ENCODE measurements at places on chromosomes 6 and 20.

DNA sequence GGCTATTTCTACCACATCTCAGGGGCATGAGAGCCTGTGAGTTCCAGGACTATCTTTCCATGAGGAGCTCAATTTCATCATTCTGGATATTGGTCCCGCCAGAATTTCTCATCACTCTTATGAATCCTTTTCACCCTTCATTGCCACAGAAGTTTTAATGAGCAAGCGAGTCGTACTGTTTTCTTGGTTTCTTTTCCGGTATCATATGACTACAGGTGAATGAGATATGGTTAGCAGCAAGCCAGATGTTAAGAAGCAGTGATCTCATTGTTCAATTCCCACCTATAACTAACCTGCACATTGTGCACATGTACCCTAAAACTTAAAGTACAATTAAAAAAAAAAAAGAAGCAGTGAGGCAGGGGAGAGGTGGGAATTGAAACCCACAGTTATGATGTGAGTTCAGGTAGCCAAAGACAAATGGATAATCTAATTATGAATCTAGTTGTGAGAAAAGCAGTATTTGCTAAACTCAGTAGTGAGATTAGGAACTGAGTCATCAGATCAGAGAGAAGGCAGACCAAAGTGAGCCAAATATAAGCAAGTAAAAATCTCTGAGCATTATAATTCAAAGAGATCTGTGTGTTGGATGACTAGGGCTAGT lies 78.0 kb upstream of the ELOVL5 start:
- DNase-seq, result no peak

GRCh38 chr6:81749707-81750106 lies 2.8 kb downstream of the TENT5A start:
- no peak for DNase-seq

DNA sequence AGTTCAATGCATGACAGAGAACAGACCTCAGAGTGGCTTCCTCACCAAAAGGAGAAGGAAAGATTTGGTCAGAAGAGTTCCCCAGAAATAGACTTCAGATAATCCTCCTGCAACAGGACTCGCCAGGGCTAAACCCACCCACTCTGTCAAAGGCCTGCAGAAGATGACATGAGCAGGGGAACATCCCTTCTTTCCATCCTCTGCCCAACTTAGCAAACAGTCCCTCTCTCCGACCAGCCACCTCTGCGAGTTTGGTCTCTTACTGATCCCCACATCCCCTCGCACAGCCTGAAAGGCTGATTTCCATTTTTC lies 7.5 kb downstream of the NFATC2 start:
- DNase-seq, result no peak

GRCh38 chr6:155694419-155694790 lies 238.8 kb upstream of the NOX3 start:
- no peak for DNase-seq

DNA sequence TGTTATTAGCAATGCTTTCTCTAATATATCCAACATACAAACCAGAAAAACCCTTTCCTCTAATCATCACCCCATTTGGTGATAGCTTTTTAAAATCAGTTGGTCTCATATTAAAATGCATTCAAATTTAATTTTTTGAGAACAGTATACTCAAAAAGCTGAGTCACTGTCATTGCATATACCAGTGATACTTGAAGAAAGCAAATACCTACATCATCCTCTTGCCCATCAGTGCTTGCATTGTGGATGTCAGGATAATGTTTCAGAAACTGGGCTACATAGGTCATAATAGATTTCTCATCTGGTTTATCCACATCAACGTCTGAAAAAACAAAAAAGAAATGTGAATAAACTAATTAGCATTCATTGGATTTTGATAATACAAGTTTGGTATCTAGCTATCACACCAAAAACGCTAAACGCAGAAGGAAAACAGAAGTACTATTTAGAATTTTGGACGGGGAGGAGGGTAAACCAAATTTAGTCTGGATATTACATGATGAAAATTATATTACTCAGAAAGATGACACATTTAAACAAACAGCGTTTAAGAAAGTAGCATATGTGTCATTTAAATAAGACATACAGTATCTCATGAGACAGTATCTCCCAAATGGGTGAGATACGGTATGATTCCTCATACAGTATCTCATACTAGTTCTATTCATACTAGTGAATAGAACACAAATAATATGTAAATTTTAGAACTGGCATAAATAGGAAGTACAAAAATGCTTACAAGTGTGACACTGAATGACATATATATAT lies 134.6 kb downstream of the SYNE1 start:
- no peak for DNase-seq

GRCh38 chr6:147749331-147749730 lies 240.8 kb downstream of the SAMD5 start:
- no peak for DNase-seq

DNA sequence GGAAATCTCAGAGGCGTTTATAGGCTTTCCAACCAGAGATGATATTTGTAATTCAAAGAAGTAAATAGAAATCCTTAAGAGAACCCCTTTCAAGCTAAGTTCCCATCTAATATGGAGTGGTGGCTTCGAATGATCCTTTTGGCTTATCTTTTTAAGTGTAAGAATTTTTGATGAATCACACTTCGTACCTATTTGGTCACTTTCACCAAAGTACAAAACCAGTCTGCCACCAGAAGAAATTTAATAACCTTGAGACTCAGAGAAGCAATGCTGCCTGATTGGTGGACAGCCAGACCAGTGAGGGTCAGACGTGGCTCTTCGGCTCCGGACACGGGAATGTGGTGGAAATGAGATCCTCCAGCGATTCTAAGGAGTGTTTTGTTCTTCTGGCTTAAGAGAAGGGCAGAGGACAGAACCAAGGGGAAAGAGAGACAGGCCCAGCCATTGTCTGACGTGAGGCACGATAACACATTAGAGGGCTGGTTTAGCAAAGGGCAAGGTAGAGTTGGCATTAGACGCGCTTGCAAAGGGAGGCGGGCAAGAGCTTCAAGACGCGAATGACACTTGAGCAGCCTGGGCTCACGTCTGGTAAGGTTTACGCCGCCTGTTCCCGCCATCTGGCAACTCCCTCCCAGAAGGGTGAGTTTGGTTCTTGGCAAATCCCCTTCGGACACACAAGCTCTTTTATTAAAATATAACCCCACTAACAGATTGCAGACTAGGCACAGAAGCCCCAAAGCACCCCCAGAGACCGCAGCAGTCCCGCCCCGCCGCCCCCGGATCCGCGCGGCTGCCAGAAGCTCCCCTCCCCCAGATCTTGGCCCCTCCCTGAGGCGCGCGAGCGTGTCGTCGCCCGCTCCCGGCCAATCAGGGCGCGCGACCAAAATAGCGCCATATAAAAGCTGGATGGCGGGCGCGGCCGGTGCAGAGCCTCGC lies 50.0 kb upstream of the EZR start:
- DNase-seq, result peak; percentile 48

DNA sequence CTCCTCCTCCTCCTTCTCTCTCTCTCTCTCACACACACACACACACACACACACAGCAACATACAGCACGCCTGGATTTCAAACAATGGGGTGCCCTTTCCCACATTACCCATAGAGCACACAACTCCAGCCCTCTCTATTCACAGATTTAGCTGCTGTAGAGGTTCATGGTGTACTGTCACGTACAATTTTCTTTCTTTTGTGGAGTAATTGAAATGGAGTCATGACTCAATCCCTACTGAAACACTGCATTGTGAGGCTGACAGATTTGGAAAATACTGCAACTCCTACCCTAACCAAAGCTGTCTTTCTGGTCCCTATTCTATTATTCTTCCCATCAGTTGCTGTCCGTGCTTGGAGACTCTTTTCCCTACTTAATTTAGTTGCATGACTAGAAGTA lies 166.9 kb downstream of the EDN1 start:
- DNase-seq, result no peak

DNA sequence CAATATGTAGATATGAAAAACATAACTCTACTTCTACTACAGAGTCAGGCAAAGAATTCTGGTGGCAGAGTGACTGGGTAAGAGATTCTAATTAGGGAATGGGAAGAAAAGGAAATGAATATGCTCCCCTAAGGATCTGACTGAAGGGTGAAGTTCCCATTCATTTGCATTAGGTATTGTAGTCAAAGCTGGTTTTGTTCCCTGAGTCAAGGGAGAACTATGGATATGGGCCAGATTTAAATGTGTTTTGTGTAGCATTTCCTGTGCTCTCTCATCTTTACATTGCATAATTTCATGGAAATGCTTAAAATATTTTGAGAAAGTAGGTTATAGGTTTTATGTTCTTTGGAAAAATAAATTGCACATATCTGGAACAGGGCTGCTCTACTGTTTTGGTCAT lies 299.7 kb downstream of the BTBD3 start:
- DNase-seq, result no peak

DNA sequence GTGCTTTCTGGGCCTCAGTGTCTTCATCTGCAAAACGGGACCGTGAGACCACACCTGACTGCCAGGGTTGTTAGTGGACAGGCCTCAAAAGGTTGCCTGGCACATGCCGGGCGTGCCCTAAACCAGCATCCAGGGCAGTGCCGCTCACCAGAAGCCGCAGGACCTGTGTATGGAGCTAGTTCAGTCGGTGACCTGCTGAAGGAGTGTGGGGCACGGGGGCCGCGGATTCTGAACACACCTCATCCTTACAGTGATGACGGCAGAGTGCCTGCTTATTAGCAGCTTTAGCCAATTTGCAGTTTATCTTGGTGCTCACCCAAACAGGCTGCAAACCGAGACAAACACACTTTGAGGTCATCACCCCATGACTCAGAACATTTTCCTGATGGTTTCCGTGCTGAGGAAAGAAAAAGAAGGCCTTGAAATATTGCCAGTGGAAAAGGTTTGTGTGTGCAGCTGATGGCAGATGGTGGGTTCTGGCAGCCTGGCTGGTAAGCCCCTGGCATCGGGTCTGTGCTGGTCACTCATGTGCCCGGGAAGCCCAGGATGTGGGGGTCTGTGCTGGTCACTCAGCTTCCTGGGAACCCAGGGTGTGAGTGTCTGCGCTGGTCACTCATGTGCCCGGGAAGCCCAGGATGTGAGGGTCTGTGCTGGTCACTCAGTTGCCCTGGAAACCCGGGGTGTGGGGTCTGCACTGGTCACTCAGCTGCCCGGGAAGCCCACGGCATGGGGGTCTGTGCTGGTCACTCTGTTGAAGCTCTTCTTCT lies 153.8 kb downstream of the ERMARD start:
- no peak for DNase-seq

- DNase-seq, result peak; percentile 9
Measured at GRCh38 chr20:48192109-48192508, 406.8 kb upstream of the SULF2 start.

Measured in posterior cingulate gyrus (tissue), 11 donors.